Stimulated activated CD8-positive, alpha-beta memory T cell treated with anti-CD3 and anti-CD28 coated beads, Interleukin-4, amount 100 ng/mL, for 4 hours (primary cell): ENCODE measurements at places on chromosomes 16 and 17.

DNA sequence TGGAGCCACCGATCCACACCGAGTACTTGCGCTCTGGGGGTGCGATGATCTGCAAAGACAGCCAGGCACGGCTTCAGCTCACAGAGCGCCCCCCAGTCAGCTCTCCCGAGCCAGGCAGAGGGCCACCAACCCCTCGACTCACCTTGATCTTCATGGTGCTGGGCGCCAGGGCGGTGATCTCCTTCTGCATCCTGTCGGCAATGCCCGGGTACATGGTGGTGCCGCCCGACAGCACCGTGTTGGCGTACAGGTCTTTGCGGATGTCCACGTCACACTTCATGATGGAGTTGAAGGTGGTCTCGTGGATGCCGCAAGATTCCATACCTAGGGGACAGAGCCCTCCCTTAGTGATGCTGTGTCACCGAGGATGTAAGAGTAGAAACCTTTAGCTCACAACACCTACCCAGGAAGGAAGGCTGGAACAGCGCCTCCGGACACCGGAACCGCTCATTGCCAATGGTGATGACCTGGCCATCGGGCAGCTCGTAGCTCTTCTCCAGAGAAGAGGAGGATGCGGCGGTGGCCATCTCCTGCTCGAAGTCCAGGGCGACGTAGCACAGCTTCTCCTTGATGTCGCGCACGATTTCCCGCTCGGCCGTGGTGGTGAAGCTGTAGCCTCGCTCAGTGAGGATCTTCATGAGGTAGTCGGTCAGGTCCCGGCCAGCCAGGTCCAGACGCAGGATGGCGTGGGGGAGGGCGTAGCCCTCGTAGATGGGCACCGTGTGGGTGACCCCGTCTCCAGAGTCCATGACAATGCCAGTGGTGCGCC lies 1.6 kb downstream of the ACTG1 start:
- no peak for DNase-seq

GRCh38 chr17:73599599-73599998 lies 44.6 kb downstream of the SDK2 start:
- no peak for DNase-seq

GRCh38 chr17:969811-970355 lies 9.7 kb downstream of the NXN start:
- DNase-seq, result no peak

DNA sequence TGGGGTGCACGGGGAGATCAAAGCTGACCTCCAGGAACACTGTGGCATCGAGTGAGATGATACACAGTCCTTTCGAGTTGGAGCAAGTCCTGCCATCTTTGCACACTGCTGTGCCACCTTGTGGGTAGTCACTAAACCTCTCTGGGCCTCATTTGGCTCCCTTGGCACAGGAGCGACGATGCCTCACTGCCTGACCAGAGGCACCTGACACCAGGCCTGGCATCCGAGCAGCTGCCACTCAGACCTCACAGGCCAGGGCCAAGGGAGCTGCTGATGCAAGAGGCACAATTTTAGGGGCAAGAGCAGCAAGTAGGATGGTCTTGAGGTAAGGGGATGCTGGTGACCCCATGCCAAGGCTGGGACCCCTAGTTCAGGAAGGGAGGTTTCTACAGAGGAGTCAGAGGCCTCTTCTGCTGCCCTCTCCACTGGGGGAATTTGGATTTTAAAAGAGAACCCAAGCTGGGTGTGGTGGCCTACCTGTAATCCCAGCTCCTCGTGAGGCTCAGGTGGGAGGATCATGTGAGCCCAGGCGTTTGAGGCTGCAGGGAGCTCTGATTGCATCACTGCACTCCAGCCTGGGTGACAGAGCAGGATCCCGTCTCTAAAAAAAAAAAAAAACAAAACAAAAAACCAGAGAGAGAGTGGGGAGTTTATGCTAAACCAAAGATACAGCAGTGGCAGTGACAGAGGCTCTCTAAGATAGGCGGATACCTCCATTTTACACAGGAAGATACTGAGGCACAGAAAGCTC lies 6.7 kb upstream of the ADGRG1 start:
- DNase-seq, result no peak

GRCh38 chr17:62819511-62820221 lies 11.6 kb upstream of the MARCHF10 start:
- no peak for DNase-seq

DNA sequence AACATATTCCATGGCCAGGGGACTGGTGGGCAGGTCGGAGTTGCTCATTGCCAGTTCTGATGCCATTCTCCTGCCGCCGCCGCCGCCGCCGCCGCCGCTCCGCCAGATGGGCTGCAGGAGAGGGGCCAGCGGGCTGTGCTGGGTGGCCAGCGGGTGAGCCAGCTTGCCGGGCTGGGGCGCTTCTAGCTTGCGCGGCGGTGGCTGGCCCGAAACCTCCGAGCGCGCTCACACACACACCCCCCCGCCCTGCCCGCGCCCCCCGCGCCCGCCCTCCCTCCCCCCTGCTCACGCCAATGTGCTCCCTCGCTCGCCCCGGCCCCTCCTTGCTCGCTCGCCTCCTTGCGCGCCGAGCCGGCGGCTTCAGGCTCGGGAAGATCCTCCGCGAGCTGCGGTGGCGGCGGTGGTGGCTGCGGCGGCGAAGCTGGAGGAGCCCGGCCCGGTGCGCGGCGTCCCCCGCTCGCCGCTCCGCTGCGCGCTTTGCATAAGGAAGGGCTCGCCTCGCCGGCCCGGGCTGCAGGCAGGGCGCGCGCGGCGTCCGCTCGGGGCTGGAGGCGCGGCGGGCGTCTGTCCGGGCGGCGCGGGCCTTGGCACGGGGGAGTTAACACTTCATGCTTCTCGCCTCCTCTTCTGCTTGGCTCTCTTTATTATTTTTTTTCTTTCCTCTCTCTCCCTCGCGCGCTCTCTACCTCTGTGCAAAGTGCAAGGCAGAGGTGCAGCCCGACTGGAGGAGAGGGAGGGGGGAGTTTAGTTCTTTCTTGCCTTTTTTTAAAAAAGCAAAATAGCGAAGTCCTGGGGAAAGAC lies 500 bp downstream of the MAF start:
- DNase-seq, result no peak

- DNase-seq, result no peak
Measured at GRCh38 chr17:4354862-4355514, 11.5 kb downstream of the UBE2G1 start.

- DNase-seq, result no peak
Measured at GRCh38 chr17:44109312-44109630, 14.2 kb downstream of the HDAC5 start.

DNA sequence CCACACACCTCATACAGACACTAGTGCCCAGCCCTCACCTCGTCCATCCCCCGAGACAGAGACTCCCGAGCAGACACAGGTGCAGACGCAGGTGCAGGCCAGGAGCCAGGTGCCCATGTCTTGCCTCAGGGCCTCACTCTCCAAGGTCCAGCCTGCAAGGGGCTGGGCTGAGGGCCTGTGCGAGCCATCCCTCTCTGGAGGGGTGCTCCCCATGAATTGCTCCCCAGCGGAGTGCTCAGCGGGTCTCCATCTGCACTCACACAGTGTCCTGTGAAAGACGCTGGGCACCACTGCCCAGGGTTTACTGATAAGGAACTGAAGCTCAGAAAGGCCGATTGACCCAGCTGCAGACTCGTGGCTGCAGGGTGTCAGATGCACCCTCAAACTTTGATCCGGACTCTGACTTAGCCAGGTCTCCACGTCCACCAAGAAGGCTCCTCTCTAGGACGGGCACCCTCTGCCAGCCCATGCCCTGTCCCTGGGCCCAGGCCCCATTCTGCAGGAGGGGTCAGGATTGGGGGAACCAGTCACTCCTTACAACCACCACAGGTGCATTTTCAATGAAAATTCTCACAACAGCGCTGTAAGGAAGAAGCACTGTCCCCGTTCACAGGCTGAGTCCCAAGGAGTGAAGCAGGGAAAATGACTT lies 16.9 kb downstream of the POLR3K start:
- DNase-seq, result no peak

DNA sequence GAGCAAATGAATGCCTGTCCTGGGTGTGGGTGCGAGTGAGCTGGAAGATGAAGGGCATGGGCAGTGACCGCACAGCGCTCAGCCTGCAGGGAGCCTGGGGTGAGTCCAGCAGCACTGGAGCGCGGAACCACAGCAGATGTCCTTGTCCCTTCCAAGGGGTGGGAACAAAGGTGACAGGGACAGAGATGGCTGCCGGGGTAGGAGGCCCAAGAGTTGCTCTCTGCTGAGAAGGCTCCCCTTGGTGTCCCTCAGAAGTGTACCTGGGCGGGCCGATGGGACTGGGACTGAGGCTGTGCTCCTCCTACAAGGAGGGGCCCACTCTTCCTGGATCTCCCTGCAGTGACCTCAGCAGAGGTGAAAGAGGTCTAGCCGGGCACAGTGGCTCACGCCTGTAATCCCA lies 7.6 kb upstream of the PGAP6 start:
- no peak for DNase-seq

- no peak for DNase-seq
Measured at GRCh38 chr17:54270499-54270898, 447.8 kb downstream of the KIF2B start.

GRCh38 chr17:17511881-17512858 lies 16.0 kb upstream of the RASD1 start:
- DNase-seq, result no peak

DNA sequence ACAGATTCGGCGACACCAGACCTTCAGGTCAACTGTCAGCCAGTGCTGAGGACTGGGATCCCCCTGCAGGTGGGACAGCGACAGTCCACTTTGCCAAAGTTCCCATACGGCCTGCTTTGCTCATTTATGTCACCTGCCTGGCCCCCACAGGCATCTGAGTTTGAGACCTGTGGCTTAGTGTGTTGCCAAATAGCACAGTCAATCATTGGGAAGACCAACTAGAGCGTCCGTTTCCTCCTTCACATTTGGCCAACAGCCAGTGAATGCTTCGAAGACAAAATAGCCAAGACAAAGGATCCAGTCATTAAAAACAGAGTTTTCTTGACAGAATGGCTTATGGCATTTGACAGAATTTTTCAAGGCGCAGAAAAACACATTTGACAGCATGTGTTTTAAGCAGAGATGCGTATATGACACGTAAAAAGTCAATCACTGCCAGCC lies 113.8 kb downstream of the ABCC12 start:
- DNase-seq, result no peak

- no peak for DNase-seq
Measured at GRCh38 chr16:68900009-68900408, 56.7 kb downstream of the TANGO6 start.

GRCh38 chr16:56985288-56985961 lies 3.9 kb upstream of the NLRC5 start:
- DNase-seq, result no peak

GRCh38 chr17:70184207-70184606 lies 14.9 kb downstream of the KCNJ2 start:
- no peak for DNase-seq

- no peak for DNase-seq
Measured at GRCh38 chr16:60127196-60127595, 1393.1 kb upstream of the GOT2 start.

DNA sequence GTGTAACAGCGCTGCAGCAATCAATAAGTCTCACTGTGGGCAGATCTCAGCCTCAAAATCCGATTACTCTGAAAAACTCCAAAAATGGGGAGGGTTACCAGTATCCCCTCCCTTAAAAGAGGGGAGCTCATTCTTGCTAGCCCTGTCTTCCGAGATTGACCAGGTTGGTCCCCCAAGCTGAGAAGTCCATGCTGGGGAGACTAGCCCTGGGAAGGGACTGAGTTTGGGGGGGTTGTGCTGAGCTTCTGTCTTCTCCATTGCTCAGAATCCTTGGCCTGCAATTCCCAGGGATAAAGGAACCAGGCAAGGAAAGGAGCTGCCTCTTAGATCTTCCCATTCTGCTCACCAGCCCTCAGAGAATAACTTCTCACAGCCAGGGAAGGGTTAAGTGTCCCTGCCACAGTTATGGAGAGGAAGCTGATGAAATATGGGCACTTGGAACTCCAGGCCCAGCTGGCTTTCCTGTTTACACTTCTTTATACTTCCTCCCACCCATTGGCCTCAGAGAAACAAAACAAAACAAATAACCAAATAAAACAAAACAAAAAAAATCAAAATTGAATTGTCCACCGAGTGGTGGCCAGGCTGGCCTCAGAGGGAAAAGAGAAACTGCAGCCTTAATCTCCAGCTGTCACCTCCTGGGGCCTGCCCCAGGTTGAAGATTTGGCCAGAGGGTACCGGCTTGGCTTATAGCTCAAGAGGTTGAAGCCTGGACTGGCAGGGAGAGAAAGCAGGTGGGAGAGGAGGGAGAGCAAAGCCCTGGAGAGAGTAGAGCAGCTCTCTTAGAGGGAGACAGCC lies 2.6 kb downstream of the HOXB3 start:
- no peak for DNase-seq

DNA sequence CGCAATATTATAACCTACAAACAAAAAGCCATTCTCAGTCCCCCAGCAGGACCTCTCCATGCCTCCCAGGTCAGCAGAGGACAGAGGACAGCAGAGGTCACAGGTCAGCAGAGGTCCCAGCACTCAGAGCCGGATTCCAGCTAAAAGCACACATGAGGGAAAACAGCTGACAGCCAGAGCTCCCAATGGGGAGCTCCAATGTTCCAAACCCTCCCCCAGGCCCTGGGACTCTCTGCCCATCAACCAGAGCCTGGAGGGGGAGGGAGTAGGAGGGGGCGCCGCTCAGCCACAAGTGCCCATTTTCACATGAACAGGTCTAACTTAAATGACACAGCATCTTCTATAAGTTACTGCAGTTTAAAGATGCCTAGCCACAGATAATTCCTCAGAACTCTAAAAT lies 77.5 kb downstream of the ANKRD11 start:
- DNase-seq, result no peak

DNA sequence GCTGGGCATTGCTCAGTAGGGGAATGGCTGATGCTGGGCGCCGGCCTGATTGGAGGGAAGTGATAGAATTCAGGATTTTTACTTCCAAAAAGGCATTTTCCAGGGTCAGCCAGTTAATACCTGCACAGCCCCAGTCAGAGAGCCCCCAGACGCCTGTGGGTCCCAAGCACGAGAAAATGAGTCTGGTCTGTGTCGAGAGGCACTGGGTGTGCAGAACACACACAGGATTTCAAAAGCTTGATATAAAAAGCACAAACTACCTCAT lies 164.6 kb upstream of the TNRC6C start:
- no peak for DNase-seq

GRCh38 chr17:40095351-40095943 lies 4.9 kb downstream of the NR1D1 start:
- DNase-seq, result no peak

DNA sequence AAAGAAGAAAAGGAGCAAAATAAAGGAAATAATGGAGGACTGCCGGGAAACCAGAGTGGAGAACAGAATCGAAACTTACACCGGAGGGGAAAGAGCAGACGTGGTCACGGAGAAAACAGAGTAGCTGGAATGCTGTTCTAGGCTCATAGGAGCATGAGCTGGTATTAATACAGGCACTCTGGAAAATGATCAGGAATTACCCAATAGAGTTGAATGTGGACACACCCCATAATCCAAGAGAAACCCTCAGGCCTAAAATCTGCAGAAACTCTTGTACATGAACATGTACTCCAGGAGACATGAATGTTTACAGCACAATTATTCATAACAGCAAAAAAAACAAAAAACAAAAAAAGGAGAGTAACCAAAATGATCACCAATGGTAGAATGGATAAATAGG lies 77.7 kb downstream of the RPH3AL start:
- DNase-seq, result no peak

- DNase-seq, result no peak
Measured at GRCh38 chr17:63537991-63538692, 12.1 kb upstream of the DCAF7 start.

- no peak for DNase-seq
Measured at GRCh38 chr17:27860971-27861664, 32.0 kb downstream of the LYRM9 start.
